Activated CD8-positive, alpha-beta memory T cell treated with anti-CD3 and anti-CD28 coated beads, Interleukin-2, amount 50 U/mL, for 4 hours (primary cell): ENCODE measurements at places on chromosomes 3 and 15.

DNA sequence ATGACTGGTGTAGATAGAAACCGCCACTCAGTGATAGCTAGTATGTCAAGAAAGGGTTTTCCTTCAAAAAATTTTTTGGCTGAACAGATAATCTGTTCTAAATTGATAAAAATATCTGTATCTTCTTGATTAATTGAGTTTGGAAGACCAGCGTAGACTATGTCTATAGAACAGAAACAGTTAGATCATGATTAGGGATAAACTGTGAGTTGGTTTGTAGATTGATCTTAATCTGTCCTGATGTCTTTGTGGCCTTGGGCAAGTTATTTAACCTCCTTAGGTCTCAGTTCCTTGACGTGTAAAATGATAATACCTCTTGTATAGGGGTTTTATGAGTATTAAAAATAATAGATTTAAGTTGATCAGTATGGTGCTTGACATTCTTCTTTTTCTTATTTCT is 4.7 kb downstream of the NFKBIZ start:
- DNase-seq = no peak

- no peak for DNase-seq
Measured at GRCh38 chr3:90025019-90025418, 917.6 kb downstream of the EPHA3 start.

DNA sequence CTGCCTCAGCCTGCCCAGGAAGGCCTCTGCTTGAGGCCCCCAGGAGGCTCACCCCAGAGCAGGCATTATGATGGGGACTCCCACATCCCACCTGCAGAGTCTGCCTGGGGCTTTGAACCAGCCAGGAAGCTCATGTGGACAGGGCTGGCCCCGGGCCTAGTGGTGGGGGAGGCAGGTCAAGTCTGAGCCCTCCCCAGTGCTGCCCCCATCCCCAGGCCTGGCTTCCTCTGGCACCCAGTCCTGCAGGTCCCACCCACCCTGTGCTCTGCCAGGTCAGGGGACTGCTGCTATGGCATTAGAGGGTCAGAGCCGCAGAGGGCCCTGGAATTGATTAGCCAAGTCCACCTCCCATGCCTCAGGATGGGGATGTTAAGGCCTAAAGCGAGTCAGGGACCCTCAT is 17.6 kb upstream of the VPS33B start:
- DNase-seq = no peak

DNA sequence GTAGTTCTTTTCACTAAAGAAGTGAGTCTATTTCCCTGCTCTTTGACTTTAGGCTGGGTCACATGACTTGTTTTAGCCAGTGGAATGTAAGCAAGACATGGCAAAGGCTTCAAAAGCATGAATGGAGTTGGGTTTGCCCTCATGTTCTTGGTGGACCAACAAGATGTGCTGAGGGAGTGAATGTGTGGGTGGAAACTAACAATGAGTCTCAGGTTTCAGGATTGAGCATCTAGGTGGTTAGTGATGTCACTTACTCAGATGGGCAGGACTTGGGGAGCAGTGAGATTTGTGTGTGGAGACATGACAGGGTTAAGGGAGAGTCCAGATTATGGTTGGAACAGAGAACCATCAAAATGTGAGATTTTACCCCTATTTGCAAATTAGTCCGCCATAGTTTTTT is 181.4 kb upstream of the UBE2E1 start:
- DNase-seq = no peak

DNA sequence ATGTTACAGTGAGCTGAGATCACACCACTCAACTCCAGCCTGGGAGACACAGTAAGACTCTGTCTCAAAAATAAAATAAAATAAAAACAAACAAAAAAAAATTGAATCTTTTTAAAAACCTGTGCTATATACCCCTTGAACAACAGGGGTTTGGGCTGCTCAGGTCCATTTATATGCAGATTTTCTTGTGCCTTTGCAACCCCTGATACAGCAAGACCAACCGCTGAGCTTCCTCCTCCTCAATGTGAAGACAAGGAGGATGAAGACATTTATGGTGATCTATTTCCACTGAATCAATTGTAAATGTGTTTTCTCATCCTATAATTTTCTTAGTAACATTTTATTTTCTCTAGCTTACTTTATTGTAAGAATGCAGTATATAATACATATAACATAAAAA is 831.0 kb upstream of the ARPP21 start:
- no peak for DNase-seq

DNA sequence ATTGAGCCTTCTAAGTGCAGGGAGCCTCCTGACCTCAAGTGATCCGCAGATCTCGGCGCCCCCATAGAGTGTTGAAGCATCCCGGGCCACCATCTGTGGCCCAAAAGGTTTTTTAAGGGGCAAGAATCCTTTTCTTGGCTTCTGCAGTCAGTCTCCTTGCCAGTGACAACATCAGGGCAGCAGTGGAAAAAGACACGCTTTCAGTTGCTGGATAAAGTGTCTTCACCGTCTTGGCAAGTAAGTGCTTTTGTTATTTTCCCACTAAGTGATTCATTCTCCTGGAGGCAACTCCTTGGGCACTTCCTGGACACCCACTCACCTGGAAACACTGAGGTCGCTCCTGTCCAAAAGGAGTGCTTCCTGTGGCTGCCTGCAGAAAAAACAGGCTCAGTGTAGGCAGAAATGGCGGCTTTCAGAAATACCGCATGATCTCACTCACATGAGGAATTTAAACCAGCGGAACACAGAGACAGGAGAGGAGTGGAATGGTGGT is 71.7 kb upstream of the ABHD2 start:
- no peak for DNase-seq

GRCh38 chr3:65856907-65857306 is 181.8 kb downstream of the MAGI1 start:
- no peak for DNase-seq

DNA sequence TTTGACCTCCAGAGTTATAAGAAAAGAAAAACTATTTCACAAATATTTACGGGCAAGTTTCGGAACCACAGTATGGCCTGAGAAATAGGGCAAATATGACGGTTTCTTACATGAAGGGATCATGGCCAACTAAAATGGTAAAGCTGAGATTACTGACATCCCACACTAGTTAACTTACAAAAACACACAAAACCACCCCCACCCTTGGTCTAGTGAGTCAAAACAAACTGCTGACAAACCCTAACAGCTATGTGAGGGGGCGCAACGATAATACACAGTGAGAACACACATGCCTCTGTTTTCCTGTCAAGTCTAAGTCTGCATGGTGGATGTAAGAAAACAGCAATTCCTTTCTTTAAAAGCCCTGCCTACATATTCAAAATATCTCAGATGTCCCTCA is 32.3 kb downstream of the CBLB start:
- DNase-seq = peak; percentile 34

- DNase-seq = no peak
Measured at GRCh38 chr3:11351451-11351850, 79.3 kb downstream of the ATG7 start.

- no peak for DNase-seq
Measured at GRCh38 chr15:48440084-48440483, 108.9 kb downstream of the DUT start.
